NCI-H1694 treated with DMSO at 0.1 percent for 48 hours (cell line): ENCODE measurements at places on chromosomes 3 and 15.
A peak's percentile ranks its signal among the peaks of the same experiment; 100 is the strongest.

GRCh38 chr15:69298697-69299441 lies at the start of gene PAQR5:
TSS of gene PAQR5 (plus strand) at chr15:69298912. CDS start at chr15:69360081, 61,169 bp downstream.
- DNase-seq = no peak

DNA sequence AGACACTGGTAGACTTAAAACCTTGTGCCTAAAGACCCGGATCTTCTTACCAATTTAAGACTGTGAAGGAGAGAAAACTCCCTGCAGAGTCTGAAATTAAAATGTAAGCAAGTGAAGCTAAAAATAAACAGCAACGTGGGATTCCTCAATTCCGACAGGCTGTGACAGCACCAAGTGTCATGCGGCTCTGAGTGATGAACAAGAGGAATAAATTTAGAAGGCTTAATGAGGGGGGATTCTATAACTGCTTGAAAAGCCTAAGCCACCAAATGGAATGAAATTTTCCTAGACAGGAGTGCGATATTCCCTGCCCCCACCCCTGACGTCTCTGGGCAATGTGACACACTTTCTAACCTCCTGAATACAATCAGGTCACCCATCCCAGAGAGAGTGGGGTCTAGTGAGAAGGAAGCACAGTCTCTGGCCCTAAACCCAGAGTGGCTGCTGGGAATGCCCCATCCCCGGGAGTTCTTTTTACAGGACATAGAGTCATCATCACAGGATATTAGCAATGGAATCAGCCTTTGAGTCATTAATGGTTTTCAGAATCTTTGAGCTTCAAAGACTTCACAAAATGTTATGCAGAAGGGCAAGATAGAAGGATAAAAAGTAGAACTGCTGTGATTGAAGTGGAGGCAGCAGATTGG lies 114.3 kb downstream of the EDEM1 start:
- DNase-seq = no peak

DNA sequence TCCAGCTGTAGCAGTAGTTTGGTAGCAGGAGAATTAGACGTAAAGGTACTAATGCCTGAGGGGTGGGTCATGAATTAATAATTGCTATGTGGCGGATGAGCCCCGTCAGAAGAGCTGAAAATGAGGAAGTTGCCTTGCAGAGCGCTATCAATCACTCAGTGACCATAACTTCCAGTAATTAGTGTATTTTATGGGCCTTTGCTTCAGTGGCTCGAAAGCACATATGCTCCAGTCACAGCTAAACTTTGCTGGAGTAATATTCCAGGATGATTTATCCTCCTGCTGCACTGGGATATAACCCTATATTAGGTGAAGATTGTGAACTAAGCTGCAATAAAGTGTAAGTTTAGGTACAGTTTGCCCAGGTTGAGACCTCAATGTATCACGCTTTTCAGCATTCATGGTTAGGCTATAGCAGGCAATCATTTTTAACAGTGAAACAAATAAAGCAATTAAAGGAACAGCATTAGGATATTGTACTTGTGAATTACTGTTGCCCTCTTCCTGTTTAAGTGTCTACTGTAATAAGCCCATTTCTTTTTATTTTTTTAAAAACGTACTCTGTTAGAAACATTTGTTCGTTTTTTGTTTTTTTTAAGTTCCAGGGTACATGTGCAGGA lies 104.6 kb upstream of the SKOR1 start:
- DNase-seq = no peak

DNA sequence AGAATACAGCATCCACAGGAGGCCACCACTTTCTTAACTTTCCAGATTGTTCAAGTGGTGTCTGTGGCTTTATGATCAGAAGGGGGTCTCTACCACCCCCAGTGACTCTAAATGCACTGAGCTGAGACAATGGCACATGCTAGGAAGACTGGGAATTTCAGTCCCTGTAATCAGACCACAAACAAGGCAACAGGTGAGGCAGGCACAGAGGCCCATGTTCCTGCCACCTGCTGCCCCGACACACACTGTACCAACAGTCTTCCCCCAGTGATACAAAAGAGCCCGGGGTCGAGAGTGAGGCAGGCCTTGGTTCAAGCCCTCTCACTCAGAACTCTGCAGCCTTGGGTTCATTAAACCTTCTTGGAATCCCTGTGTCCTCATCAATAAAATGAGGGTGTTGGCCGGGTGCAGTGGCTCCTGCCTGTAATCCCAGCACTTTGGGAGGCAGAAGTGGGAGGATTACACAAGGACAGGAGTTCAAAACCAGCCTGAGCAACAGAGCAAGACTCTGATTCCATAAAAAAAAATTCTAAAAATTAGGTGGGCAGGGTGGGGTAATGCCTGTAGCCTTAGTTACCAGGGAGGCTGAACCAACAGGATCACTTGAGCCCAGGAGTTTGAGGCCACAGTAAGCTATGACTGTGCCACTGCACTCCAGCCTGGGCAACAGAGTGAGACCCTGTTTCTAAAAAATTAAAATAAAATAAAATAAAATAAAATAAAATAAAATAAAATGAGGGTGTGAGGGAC lies 55.8 kb downstream of the ADCY5 start:
- no peak for DNase-seq

GRCh38 chr15:99962006-99962561 lies 228.8 kb upstream of the LYSMD4 start:
- DNase-seq = no peak

GRCh38 chr15:51828621-51829375 lies 655 bp upstream of the TMOD3 start:
- DNase-seq = no peak

DNA sequence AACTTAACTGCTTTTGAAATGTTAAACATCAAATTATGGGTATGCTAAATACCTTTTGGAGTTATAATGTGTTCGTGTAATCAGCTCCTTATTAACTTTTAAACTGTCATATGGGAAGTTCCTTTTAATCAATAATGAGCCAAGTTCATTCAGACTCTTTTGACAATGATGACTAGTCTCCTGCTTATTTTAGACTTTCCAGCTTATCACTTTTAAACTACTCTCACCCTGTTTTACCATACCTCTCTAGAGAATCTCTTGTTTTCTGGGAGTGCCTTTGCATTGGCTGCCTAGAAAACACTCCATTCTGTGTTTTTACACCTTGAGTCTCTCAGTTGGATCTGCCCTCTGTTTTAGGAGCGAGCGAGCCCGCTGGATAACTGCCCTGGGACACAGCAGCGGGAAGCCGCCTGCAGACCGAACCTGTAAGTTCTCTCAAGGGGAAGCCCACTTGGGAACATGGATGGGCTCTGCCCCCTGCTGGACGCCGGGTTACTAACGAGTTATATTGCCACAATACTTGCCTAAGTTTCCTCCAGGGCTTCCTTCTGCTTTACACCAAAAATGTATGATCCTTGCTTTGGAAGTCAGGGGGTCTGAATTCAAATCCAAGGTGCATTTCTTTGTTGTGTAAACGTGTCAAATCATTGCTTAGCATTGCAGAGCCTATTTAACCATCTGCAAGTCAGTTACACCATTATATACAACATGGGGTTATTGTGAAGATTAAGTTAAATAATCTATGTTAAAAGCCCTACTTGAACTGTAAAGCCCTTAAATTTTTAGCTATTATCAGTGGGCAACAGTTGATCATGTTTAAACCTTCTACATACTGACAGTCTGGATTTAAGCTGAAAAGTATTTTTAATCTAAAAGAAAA lies 71.3 kb downstream of the DHX36 start:
- peak; percentile 62 for DNase-seq
